ENCODE measurements at places on chromosomes 7 and 10.

DNA sequence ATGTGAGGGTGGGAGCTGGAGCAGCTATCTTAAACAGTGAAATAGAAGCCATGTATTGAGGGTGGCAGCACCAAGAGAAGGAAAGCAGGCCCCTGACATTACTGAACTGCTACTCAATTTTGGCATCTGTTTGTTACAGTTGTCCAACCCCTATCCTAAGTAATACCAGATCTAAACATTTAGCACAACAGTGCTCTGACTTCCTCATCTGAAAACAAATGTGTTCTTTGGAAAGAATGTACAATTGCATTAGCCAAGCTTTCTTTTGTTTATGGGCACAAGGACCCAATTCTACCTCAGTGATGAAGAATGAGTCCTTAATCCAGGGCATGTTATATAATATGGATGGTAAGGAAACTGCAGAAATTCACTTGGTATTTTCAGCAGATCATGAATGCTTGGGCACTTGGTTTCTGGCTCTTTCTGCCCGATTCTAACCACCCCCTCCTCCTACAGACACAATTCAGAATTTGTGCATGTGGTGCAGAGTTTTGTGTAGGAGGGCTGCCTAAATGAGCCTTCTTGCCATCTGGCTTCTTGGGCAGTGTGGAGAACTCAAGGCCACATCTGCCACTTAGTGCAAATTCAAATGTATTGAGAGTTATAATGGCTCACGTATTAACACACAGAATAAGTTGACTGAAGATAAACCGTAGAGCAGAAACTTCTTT, 36.9 kb upstream of the KMT2E start:
- DNase-seq = no peak

GRCh38 chr10:99793819-99794218, 11.4 kb downstream of the ABCC2 start:
- no peak for DNase-seq

GRCh38 chr7:133688483-133689239, 435.8 kb downstream of the EXOC4 start:
- DNase-seq = no peak

DNA sequence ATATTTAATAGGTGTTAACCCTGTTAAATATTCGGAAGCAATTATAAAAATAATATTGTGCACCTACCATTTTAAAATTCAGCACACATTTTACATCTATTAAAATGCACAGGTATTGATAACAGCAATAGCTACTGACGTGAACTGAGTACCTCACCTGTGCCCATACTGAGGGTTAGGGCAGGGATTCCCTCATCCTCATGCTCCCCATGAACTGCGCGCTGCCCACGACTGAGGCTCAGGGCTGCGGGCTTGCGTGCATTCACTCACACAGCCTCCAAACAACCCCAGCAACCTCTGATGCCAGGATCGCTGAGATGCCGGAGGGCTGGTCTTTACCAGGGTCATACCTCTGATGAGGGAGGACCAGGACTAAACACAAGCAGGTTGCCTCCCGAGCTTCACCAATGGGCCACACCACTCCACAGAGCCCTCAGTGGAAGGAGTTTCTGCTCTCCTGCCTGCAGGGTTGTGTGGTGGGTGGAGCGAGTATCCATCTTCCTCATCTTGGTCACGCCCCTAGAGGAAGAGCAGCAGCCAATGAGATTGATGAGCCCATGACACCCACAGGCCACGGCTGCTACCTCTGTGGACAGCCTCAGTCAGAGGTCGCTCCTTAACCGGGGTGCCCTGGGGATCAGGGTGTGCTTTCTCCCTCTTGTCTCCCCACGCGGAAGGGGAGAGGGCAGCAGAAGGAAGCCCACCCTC, 478.3 kb downstream of the TNS3 start:
- DNase-seq = no peak

DNA sequence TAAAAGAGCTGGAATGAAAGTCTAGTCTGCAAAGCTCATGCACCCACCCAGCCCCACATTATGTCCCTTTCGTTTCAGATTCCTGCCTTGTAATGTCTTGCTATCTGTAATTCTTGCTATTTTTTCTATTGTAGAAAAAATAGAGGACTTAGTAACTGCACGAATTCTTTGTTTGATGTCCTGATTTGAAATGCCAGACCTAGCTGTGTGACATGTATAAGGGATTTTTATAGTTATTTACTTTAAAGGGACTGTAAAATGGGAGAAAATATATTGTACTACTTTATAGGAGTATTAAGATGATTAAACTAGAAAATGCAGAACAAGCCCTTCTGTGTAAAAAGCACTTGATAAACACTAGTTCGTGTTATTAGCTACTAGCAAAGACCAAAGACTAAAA, 32.4 kb downstream of the TARP start:
- no peak for DNase-seq

All from stimulated activated CD4-positive, alpha-beta T cell treated with anti-CD3 and anti-CD28 coated beads, Interleukin-4, amount 100 ng/mL, for 4 hours (primary cell).